ENCODE measurements at places on chromosomes 3 and 15.

- peak; percentile 48 for DNase-seq
Observed at GRCh38 chr15:89633585-89633984, 21.7 kb downstream of the KIF7 start.

DNA sequence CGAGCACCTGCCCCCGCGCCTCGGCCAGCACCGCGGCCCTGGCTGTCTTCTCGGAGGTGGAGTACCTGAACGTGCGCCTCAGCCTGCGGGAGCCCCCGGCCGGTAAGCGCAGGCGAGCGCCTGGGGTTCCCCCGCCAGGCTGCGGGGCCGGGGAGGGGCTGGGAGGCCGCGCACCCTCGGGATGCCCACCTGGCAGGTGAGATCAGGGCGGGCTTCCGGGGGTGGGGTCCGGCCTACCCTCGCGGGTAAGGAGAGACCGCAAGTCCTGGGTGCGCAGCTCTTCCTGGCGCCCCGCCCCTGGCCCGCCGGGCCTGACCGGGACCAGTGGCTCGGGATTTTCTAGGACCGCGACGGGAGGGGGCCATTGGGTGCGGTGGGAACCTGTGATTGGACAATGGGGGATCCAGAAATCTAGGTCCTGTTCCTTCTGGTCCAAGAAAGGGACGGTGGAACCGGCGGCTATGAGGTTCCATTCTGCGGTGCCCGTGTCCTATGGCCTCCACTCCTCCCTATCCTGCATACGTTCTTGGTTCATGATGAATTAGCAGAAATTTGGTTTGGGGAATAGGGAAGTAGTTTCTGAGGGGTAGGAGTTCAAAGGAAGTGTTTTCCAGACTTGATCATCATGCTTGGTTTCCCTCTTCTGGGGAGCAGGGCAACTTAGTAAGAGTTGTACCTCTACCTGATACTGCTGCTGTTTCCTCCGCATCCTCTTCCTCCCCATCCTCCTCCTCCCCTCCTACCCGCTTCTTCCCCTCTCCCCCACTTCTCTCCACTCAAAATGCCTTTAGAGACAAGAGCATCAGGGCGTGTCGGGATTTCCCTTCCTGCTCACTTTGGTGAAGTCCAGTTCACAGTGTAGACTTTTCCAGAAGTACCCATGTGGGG, 808 bp downstream of the ARRDC4 start:
- DNase-seq = peak; percentile 56

DNA sequence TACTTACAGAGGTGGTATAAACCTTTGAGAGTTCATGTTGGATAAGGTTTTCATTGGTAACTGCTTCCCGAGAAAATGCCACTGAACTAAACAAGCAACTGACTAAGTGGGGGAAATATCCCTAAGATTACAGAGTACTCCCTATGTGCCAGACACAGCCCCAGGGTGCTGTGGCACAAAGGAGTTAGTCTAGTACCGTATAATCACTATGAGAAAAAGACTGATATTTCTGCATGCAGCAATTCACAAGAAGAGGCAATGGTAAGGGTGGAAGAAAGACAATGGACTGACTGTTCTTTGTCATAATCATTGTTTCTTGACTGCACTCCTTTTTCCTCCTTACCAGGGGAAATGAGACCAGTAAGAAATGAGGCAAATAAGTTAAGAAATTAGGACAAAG, 20.0 kb upstream of the SLC25A26 start:
- no peak for DNase-seq

- no peak for DNase-seq
Observed at GRCh38 chr3:190192087-190192486, 71.4 kb upstream of the P3H2 start.

- DNase-seq = no peak
Observed at GRCh38 chr3:98809557-98809956, 46.4 kb downstream of the ST3GAL6 start.

- no peak for DNase-seq
Observed at GRCh38 chr3:46930166-46930944, 46.2 kb downstream of the CCDC12 start.

DNA sequence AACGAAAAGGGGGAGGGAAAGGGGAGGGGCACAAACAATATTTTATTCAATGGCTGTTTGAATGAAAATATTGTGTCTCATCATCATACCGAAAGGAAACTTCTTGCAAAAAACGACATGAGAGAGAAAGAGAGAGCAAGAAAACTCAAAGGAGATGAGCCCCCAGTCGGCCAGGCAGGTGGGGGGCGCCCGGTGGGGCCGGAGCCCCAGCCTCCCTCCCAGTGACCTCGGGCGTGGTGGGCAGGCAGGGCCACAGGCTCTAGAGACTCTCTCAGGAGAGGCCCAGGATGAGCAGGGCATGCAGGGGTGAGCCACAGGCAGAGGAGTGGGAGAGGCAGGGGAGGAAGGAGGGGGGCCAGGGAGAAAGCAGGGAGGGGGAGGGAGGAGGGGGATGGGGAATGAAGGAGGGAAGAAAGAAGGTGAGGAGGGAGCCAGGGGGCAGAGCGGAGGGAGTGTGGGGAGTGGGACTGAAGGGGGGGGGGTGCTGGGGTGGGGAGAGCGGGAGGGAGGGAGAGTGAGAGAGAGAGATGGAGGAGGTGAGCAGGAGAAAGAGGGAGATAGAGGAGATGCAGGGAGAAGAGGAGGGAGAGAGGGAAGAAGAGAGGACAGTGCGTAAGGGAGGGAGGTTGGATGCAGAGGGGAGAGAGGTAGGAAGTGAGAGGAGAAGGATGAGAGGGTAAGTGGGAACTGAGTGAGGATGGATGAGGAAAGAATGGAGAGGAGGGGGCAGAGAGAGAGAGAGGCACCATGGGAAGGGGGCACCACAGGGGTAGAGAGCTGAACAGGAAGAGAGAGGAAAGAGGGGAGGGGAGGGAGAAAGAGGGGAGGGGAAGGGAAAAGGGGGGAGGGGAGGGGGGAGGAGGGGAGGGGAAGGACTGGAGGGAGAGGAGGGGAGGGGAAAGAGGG, 14.1 kb upstream of the TMEM115 start:
- DNase-seq = no peak

- DNase-seq = no peak
Observed at GRCh38 chr3:180390313-180390712, 211.7 kb upstream of the TTC14 start.

DNA sequence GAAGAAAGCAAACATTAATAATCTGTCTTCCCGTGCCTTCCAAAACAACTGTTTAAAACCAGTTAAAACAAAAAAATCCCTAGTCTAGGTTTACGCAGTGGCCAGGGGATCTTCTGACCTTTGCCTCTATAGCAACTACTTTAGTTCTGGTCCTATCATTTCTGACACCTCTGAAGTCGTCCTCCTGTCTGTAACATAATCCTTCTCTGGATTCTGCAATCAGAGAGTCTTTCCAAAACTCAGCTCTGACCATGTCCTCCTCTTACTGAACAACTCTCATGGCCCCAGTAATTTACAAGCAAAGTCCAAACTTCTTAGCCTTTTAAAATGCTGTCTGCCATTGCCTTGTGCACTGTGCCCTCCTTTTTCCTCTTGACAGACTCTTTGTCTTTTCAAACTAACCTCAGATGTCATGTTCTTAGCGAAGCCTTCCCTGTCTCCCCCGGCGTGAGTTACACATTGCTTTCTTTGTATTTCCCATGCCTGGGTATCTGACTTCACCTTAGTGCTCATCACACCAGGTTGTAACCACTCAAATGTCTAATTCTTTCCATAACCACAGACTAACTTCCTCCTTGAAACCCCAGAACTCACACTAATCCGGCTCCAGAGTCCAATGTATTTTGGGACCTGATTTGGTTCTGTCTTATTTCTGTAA, 105.2 kb upstream of the BNIP2 start:
- no peak for DNase-seq

GRCh38 chr3:144643771-144644198, 672.2 kb downstream of the DIPK2A start:
- DNase-seq = no peak

Measured in activated CD8-positive, alpha-beta memory T cell treated with anti-CD3 and anti-CD28 coated beads, Interleukin-2, amount 50 U/mL, for 48 hours (primary cell).